Glomerular endothelial cell (primary cell): ENCODE measurements at places on chromosomes 7 and 10. TPM values are rescaled to one million over a fixed set of nuclear protein-coding genes. Genes with fewer than 3 reads are reported as not detected.
A peak's percentile ranks its signal among the peaks of the same experiment; 100 is the strongest.

DNA sequence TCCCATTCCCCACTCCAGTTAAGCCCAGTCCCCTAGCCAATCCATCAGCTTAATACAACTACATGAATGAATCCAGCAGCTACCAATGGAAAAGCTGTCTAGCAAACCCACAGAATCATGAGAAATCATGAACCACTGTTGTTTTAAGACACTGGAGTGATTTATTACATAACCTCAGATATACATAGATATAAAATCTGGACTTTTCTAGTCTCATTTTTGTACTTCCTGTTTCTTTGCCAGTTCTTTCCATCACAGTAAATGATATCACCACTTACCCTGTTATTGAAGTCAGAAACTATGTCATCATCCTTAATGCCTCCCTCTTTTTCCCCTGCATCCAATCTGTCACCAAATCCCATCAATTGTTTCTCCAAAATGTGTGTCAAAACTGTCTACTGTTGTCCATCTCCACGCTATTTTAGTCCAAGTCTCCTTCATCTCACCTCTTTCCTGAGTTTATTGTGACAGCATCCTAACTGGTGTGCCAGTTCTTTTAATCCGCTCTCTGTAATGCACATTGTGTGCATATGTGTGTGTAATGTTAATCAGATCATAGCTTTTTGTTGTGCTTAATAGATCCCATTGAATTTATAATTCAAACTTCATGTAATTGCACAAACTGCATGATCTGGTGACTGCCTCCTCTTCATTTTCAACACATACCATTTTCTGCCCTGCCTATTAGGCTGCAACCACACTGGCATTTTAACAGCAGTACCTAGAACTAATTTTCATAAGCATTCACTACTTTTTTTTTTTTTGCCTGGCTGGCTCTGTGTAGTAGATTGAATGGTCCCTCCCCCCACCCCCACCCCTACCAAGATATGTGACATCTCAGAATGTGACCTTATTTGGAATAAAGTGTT, 56.0 kb downstream of the MKLN1 start:
- no peak for DNase-seq

- no peak for DNase-seq
Measured at GRCh38 chr10:62511656-62512055, 137.5 kb downstream of the ZNF365 start.

GRCh38 chr10:58384095-58384494, 1.1 kb upstream of the TFAM start:
- DNase-seq: no peak

The HDAC9 gene
- total RNA-seq: 24.7 and 27.5 TPM in 2 replicates

The ITIH2 gene
- total RNA-seq: not detected in 2 replicates

DNA sequence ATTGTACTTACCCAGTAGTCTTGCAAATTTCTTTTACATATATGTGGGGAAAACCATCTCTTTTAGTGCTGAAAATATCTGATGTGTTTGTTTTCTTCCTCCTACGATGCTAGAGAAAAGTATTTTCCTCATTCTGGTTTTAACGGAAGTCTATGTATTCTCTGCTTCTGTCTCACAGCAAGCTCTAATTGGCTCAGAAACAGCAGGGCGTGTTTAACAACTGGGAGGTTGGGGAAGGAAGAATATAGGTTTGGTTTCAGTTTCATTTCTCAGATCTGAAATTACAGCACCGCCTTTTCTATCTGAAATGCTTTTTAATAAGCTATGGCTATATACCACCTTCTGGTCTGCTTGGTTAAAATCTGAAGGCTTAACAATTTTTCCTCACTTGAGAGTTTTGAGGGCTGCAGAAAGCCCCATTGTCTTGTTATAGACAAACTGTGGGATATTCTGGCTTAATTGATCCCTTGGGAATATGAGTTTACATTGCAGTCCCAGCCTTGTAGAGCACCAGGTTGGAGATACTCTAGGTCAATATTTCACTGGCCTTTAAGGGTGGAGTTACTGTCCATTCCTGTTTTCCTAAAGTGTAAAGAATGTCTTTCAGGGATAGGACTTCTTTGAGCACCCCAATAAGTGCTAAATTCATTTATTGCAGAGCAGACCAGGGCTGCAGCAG, at the start of gene SAMD9:
TSS of gene SAMD9 (minus strand) at position 128 of the 679 bp plus-strand sequence. CDS start 11,882 bp downstream, outside the sequence.
- DNase-seq: peak; percentile 27

GRCh38 chr7:48416327-48416908, 245.2 kb downstream of the ABCA13 start:
- no peak for DNase-seq

DNA sequence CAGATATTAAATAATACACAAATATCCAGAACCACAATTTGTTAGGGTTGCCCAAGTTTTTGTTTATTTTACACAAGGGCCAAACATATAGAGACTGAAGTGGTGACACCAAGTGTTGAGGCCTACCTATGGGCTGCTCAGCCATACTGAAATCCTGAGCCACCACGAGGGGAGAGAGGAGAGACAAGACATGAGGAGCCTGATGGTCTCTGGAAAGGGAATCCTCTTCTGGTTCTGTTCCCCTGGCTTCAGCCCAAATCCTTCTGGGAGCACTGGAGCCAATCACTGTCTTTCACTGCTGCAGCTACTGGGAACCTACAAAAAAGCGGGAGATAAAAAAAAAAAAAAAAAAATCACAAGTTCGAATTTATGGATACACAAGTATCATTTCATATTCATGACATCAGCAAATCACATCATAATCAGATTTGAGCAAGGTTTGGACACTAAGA, 1.9 kb downstream of the SKIDA1 start:
- DNase-seq: no peak

DNA sequence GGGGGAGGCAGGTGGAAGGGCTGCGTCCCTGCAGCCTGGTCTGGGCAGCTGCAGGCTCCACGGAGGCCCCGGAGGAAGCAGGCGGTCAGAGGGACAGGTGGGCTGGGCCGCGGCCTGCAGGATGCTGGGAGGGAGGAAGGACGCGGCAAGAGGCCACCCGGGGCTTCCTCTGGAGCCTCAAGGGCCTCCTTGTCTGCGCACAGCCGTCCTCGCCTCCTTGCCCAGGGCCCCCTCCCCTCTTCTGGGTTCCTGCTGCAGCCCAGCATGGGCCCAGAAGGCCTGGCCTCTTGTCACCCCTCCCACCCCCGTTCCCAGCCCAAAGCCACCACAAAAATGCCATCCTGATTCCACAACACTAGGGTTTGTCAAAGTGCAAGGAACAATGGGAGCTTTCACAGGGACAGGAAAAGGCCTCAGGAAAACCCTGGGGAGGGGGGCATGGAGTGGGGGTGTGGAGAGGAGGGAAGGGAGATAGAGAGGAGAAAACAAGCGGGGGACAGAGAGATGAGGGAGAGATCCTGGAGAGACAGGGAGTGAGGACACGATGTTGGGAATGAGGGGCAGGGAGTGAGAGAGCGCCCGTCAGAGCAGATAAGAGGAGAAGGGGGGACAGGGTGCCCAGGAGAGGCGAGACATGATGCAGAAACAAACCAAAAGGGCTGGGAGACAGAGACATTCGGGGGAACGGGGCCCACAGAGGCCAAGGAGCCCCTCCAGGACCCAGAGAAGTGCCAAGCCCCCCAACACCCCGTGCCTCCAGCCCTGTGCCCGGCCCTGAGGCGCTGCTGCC, 41.8 kb downstream of the ZCCHC24 start:
- DNase-seq: no peak

The C10orf53 gene
- total RNA-seq: not detected in 2 replicates

- DNase-seq: no peak
Measured at GRCh38 chr10:84965468-84965867, 637.1 kb downstream of the CCSER2 start.

The PON1 gene
- total RNA-seq: not detected in 2 replicates

DNA sequence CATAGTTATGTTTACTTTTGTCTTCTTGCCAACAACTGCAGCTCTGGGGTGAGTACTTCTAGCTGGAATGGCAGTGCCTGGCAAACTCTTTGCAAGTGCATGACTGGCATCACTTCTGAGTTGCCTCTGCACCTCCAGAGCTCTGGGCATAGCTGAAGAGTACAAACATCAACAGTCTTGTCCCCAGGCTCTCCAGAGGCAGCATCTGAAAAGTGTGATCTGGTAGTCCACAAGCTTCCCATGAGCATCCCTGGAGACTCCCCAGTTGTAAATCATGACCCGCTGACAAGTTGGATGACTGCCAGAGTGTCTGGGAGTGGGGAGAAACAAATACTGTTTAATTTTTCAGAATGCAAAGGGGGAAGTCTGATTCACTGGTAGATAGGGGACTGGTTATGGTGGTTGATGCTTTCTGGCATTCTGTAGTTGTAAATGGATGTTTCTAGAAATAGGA, 138.9 kb upstream of the CDK13 start:
- DNase-seq: no peak

- no peak for DNase-seq
Measured at GRCh38 chr10:108039821-108040584, 875.5 kb upstream of the SORCS1 start.

- DNase-seq: no peak
Measured at GRCh38 chr10:5977471-5978229, at the start of gene IL15RA. IL15RA (minus strand) TSS chr10:5977543; CDS start chr10:5977492, 51 bp downstream.

- no peak for DNase-seq
Measured at GRCh38 chr7:115178835-115179234, 256.9 kb downstream of the MDFIC start.

- DNase-seq: no peak
Measured at GRCh38 chr7:158050978-158051651, 536.5 kb downstream of the PTPRN2 start.

- DNase-seq: no peak
Measured at GRCh38 chr10:15374566-15374965, 3.5 kb upstream of the FAM171A1 start.

DNA sequence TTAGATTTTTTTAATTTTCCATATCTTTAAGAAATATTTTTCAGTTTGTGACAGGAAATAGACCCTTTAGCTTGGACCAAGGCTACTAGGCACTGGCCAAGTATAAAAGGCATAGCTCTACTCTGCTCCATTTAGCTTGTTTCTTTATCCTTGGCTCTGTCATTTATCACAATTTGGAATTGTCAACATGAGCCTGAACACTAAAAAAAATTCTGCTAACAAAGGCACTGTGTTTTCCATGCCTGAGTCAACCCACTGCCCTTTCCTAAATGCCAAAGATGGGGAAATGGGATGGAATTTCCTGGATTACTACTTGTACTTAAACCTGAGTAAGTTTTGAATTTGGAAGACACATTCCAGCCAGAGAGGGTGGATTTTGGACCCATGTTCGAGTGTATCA, 128.4 kb downstream of the NSUN6 start:
- DNase-seq: no peak

The ITGA8 gene
- total RNA-seq: 2.1 and 9.5 TPM in 2 replicates

GRCh38 chr10:89466599-89467035, 52.2 kb downstream of the IFIT5 start:
- no peak for DNase-seq

The LDB1 gene
- 38.8 and 58.0 TPM in 2 replicates for total RNA-seq
